ENCODE measurements at places on chromosomes 16 and 17.
A peak's percentile ranks its signal among the peaks of the same experiment; 100 is the strongest.

- DNase-seq: peak; percentile 31
These were observed 54.1 kb downstream of the VAC14 start for GRCh38 chr16:70746708-70747424.

- no peak for DNase-seq
These were observed 3.0 kb downstream of the PLSCR3 start for GRCh38 chr17:7391307-7391706.

GRCh38 chr16:56603589-56603988, 4.8 kb upstream of the MT2A start:
- peak; percentile 39 for DNase-seq

DNA sequence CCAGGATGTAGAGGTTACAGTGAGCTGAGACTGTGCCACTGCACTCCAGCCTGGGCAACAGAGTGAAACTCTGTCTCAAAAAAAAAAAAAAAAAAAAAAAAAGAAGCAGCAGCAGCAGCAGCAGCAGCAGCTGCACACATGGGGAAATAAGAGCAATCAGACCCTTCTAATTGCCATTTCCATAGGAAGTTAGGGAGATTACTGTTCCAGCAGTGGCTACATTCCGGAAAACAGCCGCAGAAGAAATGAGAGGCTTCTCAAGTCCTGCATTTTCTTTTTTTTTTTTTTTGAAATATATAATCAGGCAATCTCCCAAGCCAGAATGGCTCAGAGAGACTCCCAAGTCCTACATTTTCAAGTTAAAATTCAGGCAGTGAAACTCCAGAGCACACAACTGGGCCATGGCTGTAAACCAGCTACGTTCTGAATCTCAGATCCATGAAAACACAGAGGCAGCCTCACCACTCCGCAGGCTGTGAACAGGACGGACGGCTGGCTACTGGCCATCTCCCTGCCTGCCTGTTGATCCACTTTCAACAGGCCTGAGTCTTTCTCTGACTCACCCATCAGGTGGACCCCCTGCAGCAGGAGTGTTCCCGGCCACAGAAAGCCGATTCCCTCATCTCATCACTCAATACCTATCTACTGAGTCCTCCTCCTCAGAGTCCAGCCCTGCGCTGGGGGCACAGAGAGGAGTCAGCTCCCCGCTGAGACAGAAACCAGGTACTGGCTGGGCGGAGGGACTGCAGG, 15.0 kb downstream of the TRPV1 start:
- no peak for DNase-seq

DNA sequence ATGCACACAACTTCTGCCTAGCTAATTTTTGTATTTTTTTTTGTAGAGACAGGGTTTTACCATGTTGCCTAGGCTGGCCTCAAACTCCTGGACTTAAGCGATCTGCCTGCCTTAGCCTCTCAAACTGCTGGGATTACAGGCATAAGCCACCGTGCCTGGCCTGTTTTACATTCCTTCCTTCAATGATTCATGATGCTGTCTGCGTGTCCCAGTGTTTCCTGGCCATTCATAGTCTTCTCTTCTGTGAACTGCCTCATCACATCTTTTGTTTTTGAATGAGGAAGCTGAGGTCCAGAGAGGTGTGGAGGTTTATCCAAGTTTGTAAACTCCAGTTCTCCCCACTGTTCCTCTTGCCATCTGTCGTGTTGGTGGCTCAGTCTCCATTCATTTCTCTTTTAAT, 64.5 kb upstream of the MED9 start:
- DNase-seq: no peak
